ENCODE measurements at places on chromosomes 16 and 17.
A peak's percentile ranks its signal among the peaks of the same experiment; 100 is the strongest.

DNA sequence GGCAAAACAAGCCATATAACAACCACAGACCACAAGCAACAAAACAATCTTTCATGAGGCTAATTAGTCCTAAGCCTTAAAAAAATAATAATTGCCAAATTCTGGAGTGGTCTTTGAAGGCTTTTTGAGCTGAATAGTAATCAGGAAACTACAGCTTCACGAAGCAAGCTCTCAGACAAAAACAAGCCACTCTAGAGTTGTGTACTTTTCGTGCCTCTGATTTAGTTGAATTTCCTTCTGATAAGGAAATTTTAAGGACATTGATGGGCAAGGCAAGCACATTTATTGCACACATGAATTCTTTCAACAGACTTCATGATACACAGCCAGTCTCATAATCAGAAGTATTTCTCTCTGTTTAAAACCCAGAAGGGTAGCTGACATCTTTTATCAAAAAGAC lies 130.8 kb upstream of the IRX3 start:
- DNase-seq: no peak

GRCh38 chr16:7745276-7745675 lies 412.6 kb downstream of the RBFOX1 start:
- no peak for DNase-seq

DNA sequence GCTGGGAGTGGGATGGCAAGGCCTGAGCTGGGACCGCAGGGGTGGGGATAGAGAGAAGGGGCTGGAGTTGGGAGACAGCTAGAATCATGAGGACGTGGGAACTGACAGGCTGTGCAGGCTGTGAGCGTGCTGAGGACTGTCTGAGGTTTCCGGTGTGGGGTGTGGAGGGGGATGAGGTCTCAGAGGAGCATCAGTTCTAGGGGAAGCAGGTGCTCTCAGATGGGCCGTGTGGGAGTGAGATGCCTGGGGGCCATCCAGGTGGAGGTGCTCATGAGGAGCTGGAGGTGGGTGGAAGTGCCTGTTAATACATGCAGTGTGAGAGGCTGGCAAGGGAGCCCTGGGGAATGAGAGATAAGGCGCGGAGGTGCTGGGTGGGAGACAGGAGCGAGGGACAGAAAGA lies 27.2 kb downstream of the HASPIN start:
- no peak for DNase-seq

- DNase-seq: peak; percentile 72
Observed at GRCh38 chr17:19533718-19534561, at the start of gene SLC47A1. SLC47A1 (plus strand) TSS chr17:19533854; CDS start chr17:19533940, 86 bp downstream.

DNA sequence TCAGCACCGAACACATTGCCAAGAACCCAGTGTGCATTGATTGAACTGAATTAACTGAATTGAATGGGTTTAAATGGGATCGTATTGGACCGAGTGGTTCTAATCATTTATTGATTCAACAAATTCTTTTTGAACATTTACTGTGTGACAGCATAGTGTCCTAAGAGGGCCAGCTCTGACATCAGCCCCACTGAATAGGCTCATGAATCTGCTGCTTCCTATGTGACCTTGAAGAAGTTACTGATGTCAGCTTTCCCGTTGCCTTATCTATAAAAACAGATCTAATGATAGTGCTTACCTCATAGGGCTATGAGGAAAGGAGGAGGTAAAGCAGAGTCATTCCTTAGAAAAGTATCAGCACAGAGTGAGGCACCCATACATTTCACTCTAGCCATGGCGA lies 226.3 kb downstream of the CBLN1 start:
- no peak for DNase-seq

Data from HEK293T (cell line).